ENCODE measurements at places on chromosomes 6 and 20.

DNA sequence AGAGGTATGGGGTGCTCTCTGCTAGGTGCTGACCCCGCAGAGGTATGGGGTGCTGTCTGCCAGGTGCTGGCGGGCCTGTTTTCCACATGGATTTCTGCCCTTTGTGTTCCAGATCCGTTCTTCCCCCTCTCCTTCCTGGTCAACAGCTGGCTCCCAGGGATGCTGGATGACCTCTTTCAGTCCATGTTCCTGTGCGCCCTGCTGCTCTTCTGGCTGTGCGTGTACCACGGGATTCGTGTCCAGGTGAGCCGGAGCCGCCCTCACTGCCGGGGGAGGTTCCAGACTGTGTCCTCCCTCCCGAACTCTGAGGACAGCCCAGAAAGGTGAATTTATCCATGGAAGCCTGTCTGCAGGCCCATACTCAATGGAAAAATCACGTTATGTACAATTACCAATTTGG, 36.3 kb downstream of the DYNLT1 start:
- DNase-seq, result no peak

DNA sequence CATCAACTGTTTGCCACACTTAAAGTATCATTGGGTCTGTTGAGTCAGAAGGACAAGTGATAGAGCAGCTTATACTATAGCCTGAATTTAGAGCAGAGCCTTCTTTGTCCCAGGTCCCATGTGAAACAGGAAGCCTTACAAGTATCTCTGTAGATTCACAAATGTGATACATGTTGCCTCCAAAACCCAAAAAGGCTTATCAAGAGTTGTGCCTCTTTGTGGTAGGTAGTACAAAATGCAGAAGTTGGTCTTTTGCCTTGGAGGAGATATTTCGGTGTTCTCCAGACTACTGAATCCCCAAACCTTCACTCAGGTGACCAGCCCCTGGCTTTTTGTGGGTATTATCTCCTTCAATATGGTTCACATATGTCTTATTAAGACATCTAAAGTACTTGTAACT, 172.8 kb upstream of the PROKR2 start:
- DNase-seq, result no peak

GRCh38 chr6:16205377-16206144, 32.8 kb upstream of the GMPR start:
- DNase-seq, result no peak

DNA sequence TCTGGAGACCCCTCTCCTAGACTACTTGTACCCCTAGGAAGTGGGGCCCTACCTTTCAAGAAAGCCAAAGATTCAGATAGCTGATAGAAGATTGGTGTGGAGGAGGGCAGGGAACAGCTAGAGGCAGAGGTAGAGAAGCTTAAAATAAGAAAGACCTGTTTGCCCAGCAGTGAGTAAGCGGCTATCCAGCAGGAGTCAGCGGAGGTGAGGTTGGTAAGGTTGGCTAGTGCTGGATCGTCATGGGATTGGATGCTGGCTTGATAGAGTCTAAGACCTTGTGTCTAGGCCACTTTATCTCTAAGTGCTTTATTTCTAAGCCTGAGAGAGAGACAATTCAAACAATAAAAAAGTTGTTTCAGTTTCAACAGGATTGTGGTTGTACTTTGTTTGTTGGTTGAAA, 19.1 kb downstream of the ANKS1A start:
- DNase-seq, result no peak

GRCh38 chr6:14129575-14129974, 12.0 kb downstream of the CD83 start:
- no peak for DNase-seq

GRCh38 chr6:14671261-14671681, 553.7 kb downstream of the CD83 start:
- no peak for DNase-seq

DNA sequence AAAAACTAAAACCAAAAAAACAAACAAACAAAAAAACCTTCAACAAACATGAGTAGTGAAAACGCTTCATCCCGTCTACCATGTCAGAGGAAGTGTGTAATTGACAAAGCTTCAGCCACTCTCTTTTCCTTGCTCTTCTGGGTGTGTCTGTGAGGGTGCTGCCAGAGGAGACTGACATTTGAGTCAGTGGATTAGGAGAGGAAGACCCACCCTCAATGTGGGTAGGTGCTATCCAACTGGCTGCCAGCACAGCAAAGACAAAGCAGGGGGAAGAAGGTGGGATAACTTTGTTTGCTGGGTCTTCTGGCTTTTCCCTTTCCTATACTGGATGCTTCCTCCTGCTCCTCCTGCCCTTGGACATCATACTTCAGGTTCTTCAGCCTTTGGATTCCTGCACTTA, 145.6 kb downstream of the TASP1 start:
- DNase-seq, result no peak

GRCh38 chr6:39084506-39084905, 30.5 kb downstream of the SAYSD1 start:
- no peak for DNase-seq

- no peak for DNase-seq
These were observed 50.0 kb downstream of the PHF20 start for GRCh38 chr20:35821807-35822242.

GRCh38 chr6:130259557-130259956, 36.8 kb upstream of the SAMD3 start:
- no peak for DNase-seq

GRCh38 chr6:102390541-102390940, 997.0 kb downstream of the GRIK2 start:
- no peak for DNase-seq

GRCh38 chr6:89411145-89412070, 665 bp downstream of the RRAGD start:
- DNase-seq, result no peak

DNA sequence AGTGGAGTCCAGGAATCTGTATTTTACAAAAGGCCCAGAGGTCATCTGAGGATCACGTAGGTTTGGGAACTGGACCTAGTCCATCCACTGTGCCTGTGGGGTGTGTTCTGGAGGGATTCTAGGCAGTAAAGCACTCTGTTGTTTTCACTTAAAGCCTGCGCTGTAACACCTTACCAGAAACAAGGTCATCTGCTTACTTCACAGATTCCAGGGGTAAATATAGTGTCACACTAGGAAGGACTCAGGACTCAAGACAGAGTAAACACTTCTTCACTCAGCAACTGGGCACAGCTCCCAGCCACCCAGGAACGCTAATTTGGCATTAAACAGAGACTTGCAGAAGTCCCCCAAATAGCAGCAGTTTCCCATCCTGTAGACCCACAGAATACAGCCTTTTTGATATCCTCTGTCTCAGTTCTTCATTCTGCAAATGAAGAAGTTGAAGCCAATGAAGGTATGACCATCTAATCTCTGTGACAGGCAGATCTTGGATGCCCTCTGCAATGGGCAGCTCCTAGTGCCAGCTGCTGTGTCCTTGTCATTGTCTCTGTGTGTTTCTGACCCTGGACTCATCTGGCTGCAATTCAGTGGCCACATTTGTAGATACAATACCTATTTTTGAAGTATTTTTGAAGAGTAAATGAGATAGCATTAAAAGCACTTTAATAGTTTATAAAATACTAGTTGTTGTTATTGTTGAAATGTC, 129.1 kb downstream of the SLC24A3 start:
- no peak for DNase-seq

GRCh38 chr20:37449276-37449675, 71.8 kb upstream of the NNAT start:
- no peak for DNase-seq

DNA sequence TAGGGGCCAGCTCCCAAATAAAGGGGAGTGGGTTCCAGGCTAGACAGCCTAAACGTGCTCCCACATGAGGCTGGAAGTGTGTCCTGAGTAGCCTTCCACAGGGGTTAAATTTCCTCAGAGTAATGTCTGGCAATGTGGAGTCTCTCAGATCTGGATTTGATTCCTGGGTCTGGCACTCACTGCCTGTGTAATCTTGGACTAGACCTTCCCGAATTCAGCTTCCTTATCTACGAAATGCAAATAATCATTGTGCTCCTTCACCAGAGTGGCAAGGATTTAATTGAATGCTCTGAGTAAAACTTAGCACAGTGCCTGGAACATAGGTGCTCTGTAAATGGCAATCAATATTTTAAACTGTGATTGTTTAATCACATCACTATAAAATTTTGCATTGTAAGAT, 114.4 kb downstream of the SLX4IP start:
- DNase-seq, result no peak

DNA sequence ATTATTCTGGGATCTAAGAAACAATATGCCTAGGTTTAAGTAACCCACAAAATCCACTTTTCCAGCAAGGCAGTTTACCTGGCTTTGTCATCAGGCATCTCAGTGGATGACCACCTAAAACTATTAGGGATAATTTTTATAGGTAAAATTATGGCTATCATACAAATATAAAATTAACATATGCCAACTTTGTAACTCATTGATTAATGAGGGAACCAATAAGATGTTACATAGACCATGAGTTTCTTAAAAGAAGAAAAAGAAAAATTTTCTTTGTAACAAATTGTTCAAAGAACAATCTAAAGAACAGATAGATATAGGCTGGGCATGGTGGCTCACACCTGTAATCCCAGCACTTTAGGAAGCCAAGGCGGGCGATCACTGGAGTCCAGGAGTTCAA, 49.7 kb upstream of the FILIP1 start:
- DNase-seq, result no peak

GRCh38 chr20:5315807-5316187, 957 bp downstream of the PROKR2 start:
- no peak for DNase-seq

- no peak for DNase-seq
These were observed 180.9 kb downstream of the SAMD5 start for GRCh38 chr6:147689398-147689797.

DNA sequence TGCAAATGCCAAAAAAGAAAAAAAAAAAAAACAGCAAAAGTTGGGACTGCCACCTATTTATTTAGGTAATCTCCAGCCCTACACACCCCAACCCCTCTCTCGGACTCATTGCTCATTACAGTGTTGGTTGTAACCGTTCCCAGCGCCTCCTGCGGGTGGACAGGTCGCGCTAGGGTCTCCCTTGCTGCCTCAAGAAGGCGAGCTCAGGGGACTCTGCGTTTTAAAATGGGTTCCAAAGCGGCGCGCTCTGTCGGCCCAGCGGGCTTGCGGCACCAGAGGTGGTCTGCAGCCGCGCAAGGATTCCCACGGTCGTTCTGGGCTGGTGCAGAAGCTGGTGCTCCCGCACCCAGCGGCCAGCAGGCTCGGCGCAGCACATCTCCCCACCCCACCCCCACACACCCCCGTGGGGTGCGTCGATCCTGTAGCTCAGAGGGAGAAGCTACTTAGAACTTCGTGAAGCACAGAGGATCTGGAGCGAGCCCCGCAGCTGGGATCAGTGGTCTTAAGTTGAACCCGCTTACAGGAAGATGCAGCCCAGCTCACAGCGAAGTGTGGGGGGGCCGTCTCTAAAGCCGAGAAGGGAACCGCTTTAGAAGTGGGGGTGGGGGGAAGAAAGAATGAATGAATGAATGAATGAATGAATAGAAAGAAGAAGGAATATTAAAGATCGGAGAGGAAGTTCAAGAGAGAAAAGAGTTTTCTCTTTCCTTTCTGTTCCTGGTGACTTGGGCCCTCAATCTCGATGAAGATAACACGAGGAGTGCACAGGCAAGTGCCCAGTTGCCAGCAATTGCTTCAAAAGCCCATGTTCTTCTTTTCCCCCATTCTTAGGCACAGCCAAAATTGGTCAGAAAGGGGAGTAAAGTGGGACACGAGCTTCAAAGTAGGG, 780 bp downstream of the TFAP2A start:
- no peak for DNase-seq

- DNase-seq, result no peak
These were observed 88.5 kb downstream of the PRKN start for GRCh38 chr6:162638931-162639574.

DNA sequence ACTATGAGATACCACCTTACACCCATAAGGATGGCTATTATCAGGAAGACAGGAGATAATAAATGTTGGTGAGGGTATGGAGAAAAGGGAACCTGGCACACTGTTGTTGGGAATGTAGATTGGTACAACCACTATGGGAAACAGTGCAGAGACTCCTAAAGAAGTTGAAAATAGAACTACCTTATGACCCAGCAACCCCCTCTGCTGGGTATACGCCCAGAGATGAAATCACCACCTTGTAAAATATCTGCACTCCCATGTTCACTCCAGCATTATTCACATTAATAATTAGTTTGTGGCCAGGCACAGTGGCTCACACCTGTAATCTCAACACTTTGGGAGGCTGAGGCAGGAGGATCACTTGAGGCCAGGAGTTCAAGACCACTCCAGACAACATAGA, 26.8 kb downstream of the ZBTB9 start:
- DNase-seq, result no peak

Measured in esophagus squamous epithelium (tissue), 5 donors.